ENCODE measurements at places on chromosomes 1 and 21. TPM values are rescaled to one million over a fixed set of nuclear protein-coding genes. Genes with fewer than 3 reads are reported as not detected.

The GSTM1 gene
- 1.1 TPM for polyA plus RNA-seq

DNA sequence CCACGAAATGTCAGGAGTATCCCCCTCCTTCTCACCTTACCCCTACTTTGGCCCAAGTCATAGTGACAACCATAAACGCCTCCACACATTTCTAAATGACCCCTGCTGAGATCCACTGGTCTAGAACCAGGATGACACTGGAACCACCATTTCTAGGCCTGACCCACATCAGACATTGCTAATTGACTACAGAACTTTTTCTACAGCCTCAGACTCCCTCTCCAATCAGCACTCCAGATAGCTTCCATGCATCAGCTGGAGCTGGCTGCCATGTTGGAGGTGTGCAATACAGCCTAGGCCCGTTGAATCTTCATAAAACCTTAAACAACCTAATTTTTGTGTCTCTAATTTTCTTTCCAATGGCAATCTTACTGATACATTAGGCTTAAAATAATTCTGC is 18.6 kb downstream of the TCEA3 start:
- DNase-seq = no peak

DNA sequence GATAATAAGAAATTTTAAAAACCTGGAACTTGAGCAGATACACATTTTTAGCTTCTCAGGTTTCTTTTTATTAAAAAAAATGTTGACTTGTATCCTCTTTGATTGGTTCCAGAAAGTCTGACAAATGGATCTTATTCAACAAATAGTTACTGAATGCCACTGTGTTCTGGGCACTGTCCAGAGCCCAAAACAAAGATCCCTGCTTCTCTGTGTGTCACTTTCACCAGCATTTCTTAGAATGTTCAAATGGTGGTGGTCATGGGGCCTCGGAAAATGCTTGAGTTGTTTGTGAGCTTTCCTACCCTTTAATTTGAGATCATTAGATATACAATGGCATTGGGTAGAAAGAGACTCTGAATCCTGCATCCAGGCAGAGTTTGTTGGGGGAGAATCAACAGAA is 19.9 kb downstream of the ACTN2 start:
- no peak for DNase-seq

The OR13G1 gene
- polyA plus RNA-seq = 0.01 TPM

The SPATA21 gene
- not detected for polyA plus RNA-seq

- peak; percentile 85 for DNase-seq
Measured at GRCh38 chr1:29166291-29166878, 15.3 kb downstream of the SRSF4 start.

The C1orf141 gene
- polyA plus RNA-seq = 0.22 TPM

GRCh38 chr1:38455829-38456530 is 403.6 kb downstream of the RRAGC start:
- peak; percentile 3 for DNase-seq

The OR6N1 gene
- not detected for polyA plus RNA-seq

The LCE3A gene
- not detected for polyA plus RNA-seq

The DDOST gene
- 201 TPM for polyA plus RNA-seq

DNA sequence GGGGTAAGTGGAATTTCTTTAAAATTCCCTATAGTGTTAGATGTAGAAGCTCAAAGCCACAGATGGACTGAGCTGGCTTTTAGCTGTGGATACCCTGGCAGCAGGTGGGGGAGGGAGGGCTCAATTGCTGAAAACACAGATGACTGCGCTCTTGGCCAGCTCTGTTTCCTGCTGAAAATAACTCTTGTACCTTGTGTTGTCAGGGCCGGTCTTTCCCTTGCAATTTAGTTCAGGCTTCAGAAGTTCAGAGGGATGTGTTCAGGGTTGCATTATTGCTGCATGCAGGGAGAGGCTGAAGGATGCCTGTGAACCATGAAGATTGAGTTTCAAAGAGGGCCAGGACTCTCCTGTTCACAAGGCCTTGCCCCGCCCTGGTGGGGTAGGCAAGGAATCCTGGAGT is 58.1 kb upstream of the GCLM start:
- no peak for DNase-seq

- DNase-seq = no peak
Measured at GRCh38 chr1:209657140-209657879, 5.1 kb upstream of the LAMB3 start.

GRCh38 chr1:150162862-150163706 is 13.4 kb downstream of the PLEKHO1 start:
- DNase-seq = peak; percentile 98

- no peak for DNase-seq
Measured at GRCh38 chr1:99228153-99228552, 36.1 kb upstream of the PLPPR4 start.

- no peak for DNase-seq
Measured at GRCh38 chr1:172663732-172664131, 4.8 kb downstream of the FASLG start.

DNA sequence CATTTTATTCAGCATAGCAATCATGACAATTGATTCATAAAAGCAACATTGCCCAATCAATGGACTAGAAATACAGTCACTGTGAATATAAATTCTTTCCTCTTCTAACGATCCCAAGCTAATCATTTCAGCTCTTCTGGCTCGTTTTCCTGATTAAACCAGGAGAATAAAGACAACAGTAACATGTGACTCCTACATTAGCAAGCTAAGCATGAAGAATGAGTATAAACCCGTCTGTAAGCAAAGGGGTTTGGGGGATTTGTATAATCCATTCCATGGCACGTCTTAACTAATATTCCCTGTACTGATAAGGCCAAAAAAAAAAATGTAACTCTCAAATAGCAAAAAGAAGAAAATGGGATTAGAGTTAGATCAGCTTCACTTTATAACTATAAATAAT is 21.6 kb downstream of the IRF2BP2 start:
- DNase-seq = no peak

DNA sequence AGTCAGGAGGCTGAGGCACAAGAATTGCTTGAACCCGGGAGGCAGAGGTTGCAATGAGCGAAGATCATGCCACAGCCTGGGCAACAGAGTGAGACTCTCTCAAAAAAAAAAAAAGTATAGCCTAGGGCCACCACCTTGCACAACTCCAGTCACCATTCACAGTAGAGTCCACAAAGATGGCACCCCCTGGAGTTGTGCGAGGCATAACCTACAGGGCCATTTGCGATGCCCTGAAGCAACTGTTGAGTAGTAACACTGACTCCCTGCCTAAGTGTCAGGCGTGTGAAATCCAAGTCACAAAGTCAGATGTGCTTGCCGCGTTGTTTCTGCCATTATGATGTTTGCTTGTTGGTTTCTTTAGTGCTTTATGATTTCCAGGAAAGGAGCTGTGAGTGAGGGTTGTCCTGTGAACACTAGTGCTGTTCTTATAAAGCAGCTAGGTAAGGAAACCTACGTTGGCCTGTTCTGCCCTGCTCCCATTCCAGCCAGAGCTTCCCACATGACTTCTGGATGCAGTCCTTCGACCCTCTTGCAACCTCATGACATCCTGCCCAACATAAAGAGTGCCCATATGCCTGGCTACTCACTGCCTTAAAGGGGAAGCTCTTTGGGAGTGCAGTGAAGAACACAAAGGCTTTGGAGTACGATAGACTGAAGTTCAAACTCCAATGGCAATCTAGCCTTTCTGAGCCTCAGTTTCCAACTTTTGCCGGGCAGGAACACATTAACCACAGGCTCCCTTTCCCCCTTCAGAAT is 29.8 kb downstream of the FHAD1 start:
- no peak for DNase-seq

- no peak for DNase-seq
Measured at GRCh38 chr1:1187938-1188337, 14.3 kb downstream of the TTLL10 start.

The DCST1 gene
- polyA plus RNA-seq = 0.88 TPM

The OR10J1 gene
- polyA plus RNA-seq = not detected

DNA sequence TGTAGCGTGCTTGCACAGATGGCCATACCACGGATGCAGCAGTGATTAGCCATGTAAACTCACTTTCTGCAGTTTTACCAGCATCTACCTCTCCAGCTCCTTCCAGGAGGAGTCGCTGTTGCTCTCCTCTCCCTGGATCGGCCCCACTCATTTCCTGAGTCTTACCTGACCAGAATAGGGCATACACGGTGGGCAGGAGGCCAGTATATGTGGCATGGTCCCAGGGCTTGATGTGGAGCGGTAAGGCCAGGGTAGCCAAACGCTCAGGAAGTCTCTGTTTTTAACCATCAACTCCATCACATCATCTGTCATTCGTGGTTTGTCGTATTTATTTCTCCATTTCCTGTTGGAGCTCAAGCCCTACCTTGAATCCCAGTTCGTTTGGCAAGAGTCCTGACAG is 163.4 kb upstream of the USP24 start:
- DNase-seq = peak; percentile 37

DNA sequence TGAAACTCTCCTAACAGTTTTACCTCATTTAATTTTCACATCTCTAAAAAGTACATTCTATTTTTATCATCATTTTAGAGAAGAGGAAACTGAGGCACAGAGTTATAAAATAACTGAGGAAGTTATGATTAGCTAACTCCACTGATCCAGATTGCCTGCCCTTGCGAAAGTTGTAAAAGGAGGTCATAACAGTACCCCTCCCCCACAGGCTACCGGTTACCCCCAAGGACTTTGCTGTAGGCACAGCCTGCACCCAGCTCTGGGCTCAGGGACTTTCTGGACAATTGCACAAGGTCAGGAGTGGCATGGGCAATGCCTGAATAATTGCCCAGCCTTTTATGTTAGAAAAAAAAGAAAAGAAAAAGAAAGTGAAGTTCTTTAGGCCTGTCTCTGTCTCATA is 22.7 kb downstream of the PIGM start:
- DNase-seq = no peak

DNA sequence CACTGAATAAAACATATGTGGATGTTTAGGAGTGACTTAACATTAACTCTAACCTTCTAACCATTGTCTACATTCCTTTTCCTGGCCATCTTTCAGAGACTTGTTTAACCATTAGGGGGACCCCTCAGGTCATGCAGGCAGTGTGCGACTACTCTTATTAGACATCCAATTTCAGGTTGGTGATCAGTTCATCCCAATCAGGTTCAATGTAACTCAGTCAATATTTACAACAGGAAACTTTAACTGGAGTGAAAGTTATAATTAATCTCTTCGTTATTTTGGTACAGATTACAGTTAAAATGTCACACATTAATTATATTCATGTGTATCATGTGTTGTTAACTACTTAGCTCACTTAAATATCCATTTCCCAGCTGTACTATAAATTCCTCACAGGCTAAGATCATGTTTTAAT is 68.8 kb upstream of the RGS1 start:
- DNase-seq = no peak

GRCh38 chr1:207910591-207911354 is at the start of gene CD34:
Gene CD34 (minus strand): TSS chr1:207911125. CDS start chr1:207911080, 45 bp downstream.
- DNase-seq = peak; percentile 41

The S100A7 gene
- not detected for polyA plus RNA-seq

DNA sequence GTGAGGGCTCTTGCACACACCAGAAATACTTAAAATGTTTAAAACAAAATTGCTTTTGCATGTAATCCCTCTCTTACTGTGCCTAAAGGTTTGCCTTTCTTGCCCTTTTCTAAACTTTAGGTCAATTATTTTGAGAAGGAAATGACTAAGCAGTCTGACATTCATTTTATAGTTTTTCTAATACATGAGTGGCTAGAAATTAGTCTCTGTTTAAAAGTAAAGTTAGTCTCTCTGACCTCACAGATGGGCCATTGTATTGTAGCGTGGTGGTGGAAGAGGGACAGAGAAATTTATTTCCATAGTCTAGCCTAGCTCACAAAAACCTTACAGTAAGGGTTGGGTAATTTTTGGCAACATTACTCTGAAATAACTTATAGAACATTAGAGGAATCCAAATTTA is 3.6 kb upstream of the COL11A1 start:
- no peak for DNase-seq

DNA sequence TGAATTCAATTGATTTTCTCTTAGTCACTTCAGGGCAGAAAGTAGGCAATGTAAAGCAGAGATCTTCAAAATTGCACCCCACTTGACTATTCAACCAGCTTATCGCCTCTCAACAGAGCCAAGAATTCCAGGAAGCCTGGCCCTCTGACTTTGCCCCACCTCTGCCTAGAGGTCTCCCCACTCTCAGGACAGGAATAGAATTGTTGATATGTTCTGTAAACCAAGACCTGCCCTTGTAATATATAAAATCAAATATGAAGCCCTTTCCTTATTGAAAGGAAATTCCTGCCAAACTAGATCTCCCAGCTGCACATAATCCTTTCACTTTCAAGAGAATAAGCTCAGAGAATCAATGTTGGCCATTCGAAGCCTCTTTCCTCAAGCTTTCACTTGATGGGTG is 116.1 kb upstream of the DPT start:
- DNase-seq = peak; percentile 11

- no peak for DNase-seq
Measured at GRCh38 chr1:182995894-182996293, 27.3 kb upstream of the LAMC1 start.

- no peak for DNase-seq
Measured at GRCh38 chr1:56202796-56203492, 376.4 kb downstream of the PLPP3 start.

- DNase-seq = no peak
Measured at GRCh38 chr21:23215261-23215660, 2217.1 kb downstream of the NCAM2 start.

DNA sequence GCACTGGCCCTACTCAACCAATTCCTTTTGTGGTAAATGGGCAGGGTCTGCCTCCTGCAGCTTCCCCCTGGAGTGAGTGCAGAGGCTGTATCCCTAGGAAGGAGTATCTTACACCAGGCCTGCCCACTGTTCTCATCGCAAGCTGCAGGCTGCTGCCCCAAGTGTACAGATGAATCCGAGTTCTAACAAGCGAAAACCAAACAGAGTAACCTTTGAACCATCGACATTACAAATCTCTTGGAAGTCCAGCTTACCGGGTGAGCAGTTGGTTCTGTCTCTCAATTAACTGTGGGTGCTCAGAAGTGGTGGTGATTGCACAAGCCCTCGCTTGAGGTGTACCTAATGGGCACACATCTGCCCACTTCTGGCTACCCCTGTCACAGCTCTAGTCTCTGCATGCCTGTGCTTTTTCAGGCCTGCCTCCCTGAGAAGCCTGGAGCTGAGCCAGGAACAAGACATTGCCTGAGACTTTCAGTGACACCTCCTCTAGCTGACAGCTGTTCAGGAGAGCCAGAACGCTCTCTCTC is 22.7 kb downstream of the INAVA start:
- no peak for DNase-seq

The CCDC17 gene
- 0.88 TPM for polyA plus RNA-seq
